Stimulated activated CD8-positive, alpha-beta memory T cell treated with anti-CD3 and anti-CD28 coated beads, Interleukin-7, amount 100 ng/mL, for 1 hour (primary cell): ENCODE measurements at places on chromosomes 5 and 9.

DNA sequence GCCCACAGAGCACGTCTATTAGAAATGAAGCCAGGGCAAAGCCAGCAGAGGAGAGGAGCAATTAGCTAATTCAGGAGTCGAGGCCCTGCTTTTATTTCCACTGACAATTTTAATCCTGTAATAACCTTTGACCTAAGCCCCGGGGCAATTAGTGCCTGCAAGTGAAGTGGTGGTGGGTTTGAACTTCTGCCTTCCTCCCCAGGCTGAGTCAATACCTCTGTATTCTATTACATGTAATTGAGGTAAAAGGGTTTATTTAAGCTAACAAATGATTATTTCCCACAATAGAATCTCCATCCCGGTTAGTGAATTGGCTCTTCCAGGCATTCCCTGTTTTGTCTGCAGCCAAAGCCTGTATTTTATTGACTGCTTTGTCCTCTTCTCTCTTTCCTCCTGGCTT, 49.9 kb downstream of the FGF18 start:
- no peak for DNase-seq

DNA sequence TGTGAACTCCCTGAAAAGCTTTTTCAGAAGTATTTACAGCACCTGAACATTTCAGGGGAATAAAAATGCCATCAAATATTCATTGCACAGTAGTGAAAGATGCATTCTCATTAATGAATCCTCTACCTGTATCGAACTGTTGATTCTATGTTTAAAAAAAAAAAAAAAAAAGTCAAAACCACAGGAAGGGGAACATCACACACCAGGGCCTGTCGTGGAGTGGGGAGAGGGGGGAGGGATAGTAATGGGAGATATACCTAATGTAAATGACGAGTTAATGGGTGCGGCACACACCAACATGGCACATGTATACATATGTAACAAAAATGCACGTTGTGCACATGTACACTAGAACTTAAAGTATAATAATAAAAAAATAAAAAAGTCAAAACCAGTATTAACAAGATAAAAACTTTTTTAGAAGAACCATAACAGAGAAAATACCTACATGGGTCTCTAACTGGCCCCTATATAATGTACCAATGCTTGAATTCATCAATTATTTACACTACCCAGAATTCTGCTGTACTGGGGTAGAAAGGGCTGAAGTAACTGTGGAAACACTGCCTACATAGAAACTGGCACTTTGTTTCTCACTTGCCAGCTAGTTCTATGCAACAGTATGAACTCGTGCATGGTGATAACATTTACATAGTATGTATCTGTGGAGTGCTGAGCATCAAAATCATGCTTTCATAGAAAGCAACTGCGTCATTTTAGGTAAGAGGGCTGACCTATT, 48.9 kb downstream of the GNAQ start:
- no peak for DNase-seq

DNA sequence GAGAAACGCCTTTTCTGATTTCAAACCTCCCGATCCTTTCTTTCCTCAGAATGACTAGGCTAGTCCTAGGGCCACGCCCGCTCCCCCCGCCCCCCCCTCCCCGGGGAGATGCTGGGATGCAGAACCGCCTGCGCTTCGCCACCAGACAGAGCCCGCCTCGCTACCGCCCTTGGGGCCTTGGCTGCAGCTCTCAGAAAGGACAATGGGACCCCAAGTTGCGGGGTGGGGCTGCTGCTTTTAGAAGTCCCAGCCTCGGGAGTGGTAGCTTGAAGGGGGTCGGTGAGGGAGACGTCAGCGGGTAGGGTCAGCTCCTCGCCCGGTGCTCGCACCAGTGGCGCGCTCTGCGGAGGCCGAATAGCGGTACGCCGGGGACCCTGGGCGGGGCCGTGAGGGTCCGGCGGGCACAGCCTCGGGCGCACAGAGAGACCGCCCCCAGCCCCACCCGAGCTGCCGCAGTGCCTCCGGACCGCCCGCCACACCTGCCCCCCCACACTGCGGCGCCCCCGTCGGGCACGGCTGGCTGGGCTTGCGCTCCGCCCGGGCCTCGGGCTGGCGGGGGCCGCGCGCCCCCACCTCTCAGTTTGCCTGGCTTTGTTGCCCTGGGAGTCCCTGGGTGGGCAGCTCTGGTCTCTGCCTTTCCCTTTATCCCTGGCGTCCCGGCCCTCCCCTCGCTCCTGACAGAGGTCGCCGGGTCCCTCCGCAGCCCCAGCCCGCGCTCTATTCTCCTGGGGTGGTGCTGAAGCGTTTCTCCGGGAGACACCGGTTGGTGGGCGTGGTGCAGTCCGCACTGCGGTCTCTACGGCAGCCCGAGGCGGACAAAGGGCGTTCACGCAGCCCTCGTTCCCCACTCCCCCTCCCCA, 1.2 kb downstream of the MAP1B start:
- DNase-seq: no peak

- DNase-seq: no peak
These were observed 16.0 kb downstream of the SH3PXD2B start for GRCh38 chr5:172438319-172438668.

- no peak for DNase-seq
These were observed 2.5 kb upstream of the RAB14 start for GRCh38 chr9:121204121-121204520.

DNA sequence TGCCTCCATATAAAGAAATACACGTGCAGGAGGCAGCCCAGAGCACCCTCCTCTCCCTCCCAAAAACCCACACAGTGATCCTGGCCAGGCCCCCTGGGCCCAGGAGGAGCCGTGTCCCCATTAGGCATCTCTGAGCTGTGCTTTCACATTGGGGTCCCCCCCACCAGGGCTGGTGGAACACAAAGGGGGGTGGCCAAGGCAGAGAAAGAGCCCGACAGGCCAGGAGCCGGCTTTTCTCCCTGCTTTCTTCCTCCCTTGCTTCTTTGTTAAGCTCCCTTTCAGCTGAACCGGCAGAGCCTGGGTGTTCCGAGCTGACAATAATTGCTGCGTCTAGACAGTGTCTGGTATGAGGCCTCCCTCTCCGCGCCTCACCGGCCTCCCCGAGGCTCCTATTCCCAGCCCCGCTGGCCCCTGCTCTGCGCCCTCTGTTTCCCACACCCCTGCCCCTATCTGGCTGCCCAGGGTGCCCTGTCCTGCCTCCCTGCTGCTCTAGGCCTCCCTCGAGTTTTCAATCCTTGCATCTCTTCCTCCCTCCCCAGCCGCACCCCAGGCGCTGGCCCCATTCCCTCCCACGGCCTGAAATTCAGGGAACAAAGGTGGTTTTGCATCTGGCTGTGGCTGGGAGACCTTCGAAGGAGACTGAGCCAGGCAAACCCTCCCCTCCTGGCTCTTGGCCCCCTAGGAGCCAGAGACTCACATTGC, 120.6 kb downstream of the C9orf50 start:
- DNase-seq: no peak

DNA sequence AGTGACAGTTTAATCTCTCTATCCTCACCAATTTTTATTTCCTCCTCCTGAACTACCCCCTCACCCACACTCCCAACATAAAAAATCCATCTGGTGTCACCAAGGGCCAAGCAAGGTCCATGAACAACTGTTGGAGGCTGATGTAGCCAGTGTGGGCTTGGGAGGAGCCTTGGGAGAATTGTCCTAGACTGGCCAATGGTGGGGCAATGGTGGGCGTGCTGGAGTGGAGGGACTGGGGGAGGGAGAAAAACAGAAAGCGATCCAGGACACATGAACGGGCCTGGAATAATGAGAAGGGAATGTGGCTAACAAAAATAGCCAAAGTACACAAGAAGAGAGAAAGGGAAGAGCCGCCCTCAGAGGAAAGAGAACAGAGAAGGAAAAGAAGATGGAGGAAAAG, 272.6 kb downstream of the ENC1 start:
- no peak for DNase-seq

DNA sequence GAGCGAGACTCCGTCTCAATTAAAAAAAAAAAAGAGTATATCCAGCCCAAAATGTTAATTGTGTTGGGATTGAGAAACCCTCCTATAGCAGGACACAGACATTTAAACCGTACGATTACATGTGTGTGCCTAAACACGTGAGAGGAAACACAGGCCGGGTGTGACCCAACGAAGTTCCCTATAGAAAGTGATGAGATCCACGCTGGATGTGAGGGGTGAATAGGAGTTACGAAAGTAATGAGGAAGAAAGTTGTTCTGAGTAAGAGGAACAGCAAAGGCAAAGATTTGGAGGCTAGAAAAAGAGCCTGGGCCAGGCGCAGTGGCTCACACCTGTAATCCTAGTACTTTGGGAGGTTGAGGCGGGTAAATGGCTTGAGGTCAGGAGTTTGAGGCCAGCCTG, 13.6 kb downstream of the NAIF1 start:
- no peak for DNase-seq

DNA sequence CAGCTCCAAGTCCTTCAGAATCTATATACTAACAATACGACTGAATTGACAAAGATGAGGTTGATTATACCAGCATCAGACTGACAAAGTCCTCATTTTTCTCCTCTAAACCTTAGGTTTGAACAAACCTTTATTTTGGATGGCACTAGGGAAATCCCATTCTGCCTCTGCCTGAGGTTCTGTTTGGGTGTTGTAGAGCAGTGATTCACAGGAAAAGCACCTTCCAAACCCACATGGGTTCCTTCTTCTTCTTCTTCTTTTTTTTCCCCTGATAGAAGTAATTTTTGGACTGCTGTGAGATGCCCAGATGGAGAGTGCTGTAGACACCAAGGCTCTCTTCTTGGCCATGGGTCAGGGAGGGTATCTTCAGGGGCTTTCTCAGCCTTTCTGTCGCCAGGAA, 164.9 kb upstream of the PAPPA start:
- no peak for DNase-seq

- DNase-seq: no peak
These were observed 255.3 kb upstream of the SMARCA2 start for GRCh38 chr9:1759771-1760300.

DNA sequence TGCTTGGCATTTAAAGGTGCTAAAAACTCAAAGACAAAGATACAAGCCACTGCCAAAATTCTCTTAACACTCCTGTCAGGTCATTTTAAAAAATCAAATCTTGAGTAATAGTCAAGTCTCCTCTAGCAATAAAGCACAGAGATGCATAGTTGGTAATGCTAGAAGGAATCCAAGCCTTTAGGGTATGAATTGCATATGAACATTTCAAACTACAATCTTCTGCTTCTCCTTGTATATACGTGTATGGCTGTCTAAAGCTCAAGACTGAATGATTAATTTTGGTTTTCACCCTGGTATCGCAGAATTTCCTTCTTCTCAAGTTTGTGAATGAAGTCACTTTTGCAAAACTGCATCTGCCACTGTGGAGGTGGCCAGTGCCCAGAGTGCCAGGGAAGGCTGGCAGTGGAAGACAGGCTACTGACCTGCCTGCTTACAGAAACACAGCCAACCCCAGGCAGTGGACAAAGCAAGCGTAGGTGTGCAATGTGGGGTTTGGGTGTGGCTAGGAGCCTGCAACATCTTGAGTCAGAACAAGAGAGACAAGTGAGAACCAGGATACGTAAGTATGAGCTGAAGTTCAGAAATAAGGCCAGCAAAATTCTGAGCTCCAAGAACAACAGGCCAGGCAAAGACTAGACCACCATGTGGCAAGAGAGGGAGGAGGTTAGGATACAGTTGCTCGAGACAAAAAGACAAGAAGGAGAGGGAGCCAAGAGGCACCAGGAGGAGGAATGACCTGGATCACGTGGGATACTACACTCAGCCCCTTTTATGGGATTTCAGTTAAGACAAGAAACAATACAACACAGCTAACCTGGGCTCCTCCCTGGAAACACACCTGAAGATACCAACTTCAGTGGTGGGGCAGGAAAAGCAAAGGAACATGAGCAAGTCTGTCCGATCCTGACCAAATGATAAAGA, 22.6 kb downstream of the MYO10 start:
- no peak for DNase-seq

DNA sequence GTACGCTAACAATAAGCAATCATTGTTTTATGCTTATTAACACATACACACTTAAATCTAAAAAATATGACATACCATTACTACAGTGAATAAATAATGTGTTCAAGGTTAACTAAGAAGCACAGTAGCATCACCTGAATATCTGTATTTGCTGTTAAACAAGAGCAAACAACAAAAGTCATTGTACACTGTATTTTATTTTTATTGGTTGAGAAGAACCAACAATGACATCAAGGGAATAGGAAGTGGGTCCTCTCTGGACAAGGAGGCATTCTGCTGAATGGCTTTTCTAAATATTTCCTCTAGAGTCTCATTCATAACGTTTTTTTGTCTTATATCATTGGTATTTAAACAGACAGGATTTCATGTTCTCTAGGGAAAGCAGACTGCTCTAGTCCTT, 460.4 kb downstream of the CDH9 start:
- no peak for DNase-seq

DNA sequence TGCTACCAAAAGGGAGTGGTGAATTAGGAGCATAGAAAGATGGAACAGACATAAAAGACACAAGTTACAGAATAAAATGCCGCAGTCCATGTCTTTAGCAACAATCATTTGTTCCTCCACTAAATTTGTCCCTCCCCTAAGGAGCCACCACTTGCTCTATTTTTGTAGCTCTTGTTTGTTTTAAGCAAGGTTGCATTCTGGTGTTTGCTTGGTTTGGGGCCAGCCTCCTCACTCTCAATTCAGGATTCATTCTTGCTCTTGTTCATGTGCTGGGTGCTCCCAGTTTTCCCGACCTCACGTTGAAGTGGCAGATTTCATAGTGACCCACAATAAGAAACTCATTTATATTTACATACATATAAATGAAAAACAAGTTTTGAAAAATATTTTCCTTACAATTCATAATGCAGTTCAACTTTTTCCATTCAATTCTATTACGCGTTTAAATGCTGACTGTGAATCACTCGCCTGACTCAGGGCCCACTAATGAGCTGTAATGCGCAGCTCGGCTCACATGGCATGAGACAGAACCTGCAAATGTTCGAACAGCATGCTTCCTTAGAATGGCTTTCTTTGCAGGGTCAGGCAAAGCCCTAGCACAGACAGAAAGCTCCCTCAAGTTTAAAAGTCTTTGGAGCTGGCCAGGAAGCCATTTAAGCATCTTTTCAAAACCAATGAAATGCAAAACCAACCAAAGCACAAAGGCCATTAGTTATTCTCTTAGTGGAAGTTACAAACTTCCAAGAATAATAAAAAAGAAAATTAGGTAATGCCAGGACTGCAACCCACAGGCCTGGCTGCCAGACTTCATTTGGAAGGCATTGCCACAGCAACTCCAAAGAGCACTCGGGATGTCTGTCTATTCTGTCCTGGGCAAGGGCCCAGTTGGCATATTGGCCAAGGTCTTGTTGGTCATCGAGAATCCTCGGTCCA, 41.7 kb downstream of the RETREG1 start:
- no peak for DNase-seq

DNA sequence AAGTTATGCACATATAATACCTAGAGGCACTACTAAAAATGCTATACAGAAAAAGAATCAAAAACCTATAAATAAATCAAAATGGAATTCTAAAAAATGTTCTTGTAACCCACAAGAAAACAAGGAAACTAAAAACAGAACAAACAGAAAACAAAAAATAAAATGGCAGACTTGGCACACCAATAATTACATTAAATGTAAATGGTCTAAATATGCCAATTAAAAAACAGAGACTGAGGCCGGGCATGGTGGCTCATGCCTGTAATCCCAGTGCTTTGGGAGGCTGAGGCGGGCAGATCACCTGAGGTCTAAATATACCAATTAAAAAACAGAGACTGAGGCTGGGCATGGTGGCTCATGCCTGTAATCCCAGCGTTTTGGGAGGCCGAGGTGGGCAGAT, 142.2 kb downstream of the SLIT3 start:
- no peak for DNase-seq
